ENCODE measurements at places on chromosomes 16 and 17.

DNA sequence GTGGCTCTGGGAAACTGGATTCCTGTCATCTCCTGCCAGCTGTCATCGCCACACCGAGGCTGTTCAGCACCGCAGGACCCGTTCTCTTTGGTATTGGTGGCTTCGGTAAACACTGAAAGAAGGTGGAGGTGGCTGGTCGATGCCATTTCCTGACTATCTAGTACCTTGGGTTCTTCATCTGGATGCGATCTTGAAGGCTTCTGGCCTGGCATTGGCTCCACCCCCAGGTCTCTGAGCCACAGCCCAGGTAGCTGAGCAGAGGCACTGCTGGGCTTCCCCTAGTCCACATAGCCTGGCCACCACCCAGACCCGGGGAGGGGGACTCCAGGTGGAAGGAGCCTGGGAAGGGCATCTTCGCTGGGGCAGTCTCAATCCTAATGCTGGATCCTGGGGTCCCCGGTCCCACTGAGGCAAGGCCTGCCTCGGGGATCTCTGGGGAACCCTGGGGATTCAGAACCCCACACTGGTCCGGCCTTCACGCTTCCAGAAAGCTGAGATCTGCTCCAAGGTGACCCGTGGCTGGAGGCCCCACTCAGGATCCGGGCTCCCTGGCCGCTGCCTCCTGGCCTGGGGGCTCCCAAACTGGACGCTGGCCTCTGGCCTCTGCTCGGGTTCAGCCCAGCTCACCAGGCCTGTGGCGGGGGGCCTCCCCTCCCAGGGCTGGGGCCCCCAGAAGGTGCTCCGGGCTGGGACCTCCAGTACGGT lies 1.8 kb downstream of the C16orf54 start:
- no peak for DNase-seq

- no peak for DNase-seq
Measured at GRCh38 chr16:25783226-25783625, 91.5 kb downstream of the HS3ST4 start.

DNA sequence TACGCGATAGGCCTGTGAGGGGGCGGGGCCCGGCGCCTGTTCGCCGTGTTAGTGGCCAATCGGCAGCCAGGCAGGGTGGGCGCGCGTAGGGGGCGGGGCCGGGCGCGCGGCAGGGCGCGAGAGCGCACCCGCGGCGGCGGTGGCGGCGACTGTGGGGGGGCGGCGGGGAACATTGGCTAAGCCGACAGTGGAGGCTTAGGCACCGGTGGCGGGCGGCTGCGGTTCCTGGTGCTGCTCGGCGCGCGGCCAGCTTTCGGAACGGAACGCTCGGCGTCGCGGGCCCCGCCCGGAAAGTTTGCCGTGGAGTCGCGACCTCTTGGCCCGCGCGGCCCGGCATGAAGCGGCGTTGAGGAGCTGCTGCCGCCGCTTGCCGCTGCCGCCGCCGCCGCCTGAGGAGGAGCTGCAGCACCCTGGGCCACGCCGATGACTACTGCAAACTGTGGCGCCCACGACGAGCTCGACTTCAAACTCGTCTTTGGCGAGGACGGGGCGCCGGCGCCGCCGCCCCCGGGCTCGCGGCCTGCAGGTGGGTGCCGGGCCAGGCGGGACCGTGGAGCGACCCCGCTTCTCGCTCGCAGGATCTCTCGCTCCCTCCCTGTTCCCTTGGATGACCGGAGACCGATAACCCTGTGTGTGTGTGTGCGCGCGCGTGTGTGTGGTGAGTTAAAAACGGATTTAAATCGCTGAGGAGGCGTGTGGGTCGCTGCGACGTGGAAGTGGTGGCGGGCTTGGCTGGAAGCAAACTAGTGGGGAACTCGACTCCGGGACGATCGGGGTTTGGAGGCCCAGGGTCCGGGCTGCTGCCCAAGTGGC lies at the start of gene NFATC3:
Gene NFATC3, plus strand, starts transcription at position 112 of the 813 bp plus-strand sequence. Its CDS starts 312 bp downstream, at position 424.
- DNase-seq: peak; percentile 100

DNA sequence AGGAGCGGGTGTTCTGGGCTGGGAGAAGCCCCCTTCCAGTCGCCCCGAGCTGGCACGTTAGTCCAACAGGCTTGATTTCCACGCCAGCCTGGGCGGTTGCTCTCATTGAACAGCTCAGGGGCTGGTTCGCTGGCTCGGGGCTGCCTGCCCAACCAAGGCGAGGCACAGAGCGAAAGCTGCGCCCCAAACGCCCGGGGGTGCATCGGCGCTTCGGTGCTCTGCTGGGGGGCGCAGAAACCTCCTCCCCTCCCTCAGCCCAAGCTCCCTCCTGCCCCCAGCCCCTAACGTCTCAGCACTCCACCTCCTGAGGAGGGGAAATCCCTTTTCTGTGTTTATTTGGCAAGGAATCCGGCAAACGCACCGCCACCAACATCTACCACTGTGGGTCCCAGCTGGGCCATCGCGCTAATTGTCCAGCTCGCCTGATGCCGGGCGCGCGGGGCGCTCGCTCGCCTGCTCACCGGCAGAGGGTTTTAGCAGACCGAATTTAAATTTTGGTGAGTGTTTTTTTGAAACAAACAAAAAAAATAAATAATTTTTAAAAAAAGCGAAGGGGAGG lies 29.5 kb upstream of the RBFOX1 start:
- DNase-seq: no peak

GRCh38 chr16:71293919-71294318 lies 4.7 kb upstream of the CMTR2 start:
- DNase-seq: no peak

DNA sequence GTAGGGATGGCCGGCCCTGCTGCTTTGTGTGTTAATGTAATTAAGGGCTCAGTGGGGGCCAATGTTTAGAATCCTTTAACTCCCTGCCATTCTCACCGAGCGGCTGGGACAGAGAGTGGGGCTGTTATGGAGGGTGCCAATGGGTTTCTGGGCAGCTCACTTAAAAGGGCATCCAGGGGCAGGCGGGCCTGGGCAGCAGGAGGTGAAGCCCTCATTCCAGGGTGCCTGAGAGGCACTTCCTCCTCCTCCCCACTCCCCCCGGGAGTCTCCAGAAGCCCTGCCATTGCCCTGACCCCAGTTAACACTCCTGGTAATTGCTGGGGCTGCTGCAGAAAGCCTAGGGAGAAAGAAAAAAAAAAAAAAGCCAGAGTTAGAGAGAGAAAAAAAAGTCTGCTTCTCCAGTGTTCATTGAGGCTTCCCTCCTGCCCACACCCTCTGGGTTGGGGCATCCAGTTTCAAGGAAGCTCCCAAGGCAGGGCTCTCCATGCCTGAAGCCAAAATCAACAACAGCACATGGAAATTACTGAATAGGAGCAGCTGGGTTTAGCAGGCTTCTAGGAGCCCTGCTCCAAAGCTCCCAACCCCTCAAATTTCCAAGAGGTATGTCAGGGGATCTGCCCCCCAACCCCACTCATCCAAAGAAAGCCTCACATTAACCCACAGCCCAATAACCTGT lies 28.0 kb downstream of the CUEDC1 start:
- no peak for DNase-seq

DNA sequence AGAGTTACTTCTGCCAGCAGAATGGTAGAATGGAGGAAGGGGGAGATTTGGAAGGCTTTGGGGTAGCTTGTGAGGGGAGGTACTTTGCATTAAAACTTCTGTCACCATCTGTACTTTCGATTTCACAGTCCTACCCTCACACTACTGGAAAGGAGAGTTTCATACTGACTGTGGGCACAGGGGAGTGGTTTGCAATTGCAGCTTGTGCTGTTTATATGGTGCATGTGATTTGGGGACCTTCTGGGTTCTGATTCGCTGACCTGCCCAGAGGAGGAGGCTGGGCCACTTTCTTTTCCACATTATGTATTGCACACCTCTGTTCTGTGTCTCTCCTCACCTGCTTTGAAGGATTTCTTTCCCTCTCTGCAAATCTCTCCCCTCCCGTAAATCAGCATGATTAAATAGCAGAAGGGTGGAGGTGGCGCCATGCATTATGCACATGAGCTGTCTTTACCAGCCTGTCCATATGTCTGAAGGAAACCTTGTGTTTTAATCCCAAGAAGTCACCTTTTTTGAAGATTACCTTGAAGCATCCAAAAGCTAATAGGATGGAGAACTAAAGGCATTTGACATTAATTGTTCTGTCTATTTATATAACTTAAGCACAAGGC lies 90.9 kb downstream of the RBFOX1 start:
- DNase-seq: no peak

DNA sequence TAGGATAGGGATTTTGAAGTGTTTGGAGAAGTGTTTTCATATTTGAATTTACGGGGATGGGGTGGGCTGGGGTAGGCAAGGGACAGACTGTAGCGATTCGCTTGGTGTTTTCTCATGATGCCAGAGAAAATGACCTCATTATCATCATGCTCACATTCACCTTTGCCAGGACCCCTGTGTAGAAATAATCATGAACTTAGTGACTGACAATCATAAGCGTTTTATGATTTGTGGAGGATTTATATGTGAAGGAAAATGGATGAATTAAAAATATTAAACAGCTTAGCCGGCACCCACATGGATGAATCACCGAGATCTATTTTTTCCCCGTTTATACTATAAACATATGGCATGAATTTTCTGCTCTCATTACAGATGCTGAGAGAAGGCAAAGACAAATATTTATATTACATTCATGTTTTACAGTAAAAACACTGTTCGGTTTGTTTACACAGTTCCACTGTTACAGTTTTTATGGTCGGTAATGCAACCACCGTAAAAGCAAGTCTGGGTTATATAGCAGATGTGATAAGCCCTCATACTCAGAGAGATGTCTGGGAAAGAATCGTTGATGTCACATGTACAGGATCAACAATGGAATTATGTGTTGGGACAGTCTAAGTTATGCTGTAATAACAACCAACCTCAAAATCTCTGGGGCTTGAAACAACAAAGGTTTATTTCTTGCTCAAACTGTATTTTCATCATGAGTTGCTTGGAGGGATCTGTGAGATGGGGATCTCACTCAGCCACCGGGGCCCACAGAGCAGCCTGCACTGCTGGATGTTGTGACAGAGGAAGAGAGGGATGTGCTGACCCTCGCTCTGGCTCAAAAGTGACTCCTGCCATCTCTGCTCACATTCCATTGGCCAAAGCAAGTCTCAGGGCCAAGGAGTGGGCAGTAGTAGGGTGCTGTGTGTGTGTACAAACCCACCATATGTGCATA lies 85.1 kb downstream of the WWOX start:
- DNase-seq: no peak

DNA sequence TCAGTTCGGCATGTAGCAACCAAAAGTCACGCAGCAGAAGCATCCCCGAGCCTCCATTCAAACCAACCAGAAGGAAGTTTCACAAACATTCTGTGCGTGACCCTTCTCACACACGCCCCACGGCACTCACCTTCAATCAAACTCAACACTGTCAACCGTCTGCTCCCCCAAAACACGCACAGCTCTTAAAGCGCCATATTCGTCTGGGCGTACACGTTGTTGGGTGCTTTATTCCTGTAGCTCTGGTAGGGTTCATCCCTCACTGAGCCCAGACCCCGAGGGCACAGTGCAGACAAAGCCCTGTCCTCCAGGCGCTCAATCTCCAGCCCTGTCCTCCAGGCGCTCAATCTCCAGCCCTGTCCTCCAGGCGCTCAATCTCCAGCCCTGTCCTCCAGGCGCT lies 2.2 kb downstream of the RAB40B start:
- no peak for DNase-seq

- no peak for DNase-seq
Measured at GRCh38 chr17:78001612-78002011, 43.1 kb downstream of the TNRC6C start.

DNA sequence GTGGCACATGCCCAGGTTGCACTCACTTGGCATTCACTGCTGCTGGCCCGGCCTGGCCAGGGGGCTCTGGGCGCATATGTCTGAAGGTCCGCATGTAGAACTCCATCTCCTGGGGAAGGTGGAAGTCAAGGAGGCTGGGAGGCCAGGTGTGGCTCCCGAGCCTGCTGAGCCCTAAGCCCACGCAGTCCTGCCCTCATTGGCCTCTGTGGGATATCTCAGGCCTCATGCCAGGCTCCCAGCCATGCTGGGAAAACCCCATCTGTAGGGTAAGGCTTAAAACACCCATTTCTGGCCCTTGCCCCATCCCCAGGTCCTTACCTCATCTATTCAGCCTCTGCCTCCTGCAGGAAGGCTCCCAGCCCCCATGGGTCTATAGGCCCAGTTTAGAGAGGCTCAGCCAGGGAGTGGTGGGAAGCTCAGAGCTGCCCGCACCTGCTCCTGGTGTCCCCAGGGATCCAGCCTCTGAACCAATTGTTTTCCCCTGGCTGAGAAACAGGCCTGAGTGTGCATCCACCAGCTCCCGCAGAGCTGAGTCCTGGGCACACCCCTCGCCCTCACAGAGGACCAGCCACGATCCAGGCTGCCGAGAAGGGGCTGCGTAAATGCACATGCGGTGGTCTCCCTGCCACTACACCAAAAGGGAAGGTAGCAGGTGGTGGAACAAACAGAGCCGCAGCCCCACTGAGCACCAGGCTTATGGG lies 2.3 kb upstream of the TPPP3 start:
- no peak for DNase-seq

DNA sequence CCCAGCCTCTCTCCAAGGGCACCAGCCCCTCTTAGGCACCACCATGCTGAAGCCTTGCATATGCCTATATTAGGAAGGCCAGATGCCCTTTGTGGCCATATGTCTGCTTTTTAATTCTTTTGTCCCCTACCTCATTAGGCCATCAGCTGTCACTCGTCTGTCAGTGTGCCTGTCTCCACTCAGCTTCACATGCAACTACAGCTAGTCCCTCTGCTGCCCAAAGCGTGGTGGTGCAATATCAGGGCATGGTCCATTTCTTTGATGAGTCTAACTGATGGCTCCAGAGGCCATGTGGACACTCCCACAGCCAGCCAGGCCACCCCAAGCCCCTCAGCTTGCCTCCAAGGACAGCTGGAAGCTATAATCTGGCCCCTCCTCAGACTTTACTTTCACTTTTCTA lies 36.3 kb downstream of the MYO18A start:
- DNase-seq: no peak

GRCh38 chr17:35752471-35752870 lies 568 bp downstream of the GAS2L2 start:
- no peak for DNase-seq

DNA sequence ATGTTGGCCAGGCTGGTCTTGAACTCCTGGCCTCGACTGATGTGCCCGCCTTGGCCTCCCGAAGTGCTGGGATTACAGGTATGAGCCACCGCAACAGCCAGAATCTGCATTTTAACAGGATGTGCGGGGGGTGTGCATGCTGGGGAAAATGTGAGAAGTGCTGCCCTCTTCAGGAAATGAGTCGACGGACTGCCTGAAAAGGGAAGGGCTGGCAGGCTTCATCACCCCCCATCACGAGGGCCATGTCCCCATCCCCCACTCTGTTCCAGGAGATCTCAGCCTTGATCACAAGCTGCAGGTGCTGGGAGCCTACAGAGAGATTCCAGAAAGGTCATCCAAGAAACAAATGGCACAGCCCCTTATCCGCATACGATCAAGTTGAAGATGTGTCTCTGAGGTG lies 195.3 kb upstream of the RPL38 start:
- DNase-seq: no peak
